ENCODE measurements at places on chromosomes 6 and 20.

DNA sequence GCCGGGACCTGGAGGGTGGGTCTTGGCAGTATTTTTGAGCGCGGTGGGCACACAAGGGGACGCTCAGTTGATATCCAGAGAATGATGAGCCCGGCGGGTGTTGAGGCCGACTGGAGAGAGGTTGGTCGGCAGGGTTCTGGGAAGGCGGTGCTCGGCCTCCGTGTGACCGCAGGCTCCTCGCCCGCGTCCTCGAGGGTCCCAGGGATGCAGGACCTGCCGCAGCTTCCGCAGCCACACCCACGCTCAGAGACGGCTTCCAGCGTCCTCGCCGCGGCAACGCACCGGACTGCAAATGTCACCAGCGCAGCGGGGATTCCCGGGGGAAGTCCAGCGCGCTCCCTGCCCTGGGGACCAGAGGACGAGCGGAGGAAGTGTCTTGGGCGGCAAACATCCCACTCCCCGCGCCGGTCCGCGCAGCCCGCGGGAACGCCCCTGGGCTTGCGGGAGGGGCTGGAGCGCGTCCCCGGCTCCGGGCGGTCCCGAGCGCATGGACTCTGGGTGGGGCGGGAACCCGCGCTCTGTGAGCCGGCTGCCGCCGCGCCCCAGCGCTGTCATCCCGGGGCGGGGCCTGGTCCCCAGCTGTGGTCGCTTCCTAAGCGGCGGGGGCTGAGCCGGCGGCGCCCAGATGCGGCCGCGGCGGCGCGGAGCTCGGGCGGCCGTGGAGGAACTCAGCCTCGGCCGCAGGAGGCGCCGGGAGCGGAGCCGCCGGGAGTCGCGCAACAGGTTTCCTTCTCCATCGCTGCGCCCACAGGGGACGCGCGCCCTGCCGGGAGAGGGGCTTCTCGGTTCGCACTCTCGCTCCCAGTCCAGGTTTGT lies at the start of gene STX11:
STX11 (plus strand) TSS at position 624 of the 816 bp plus-strand sequence. CDS start 36,111 bp downstream, outside the sequence.
- DNase-seq = peak; percentile 82

- DNase-seq = no peak
These were observed 79.0 kb downstream of the ADTRP start for GRCh38 chr6:11699576-11699975.

DNA sequence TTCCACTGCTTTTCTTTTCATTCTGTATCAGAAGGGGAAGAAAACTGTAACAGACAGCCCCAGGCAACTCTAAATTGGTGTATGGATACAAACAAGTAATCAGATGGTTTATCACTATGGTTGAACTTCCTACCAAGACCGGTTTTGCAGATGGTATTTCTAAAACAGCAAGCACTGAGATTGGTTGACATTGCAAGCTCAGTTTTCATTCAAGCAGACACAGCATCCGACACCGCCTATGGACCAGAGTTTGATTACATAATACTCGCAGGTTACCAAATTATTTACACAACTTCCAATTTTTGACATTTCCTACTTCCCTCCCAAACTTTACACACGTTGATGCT lies 209.9 kb downstream of the ALDH8A1 start:
- DNase-seq = no peak

DNA sequence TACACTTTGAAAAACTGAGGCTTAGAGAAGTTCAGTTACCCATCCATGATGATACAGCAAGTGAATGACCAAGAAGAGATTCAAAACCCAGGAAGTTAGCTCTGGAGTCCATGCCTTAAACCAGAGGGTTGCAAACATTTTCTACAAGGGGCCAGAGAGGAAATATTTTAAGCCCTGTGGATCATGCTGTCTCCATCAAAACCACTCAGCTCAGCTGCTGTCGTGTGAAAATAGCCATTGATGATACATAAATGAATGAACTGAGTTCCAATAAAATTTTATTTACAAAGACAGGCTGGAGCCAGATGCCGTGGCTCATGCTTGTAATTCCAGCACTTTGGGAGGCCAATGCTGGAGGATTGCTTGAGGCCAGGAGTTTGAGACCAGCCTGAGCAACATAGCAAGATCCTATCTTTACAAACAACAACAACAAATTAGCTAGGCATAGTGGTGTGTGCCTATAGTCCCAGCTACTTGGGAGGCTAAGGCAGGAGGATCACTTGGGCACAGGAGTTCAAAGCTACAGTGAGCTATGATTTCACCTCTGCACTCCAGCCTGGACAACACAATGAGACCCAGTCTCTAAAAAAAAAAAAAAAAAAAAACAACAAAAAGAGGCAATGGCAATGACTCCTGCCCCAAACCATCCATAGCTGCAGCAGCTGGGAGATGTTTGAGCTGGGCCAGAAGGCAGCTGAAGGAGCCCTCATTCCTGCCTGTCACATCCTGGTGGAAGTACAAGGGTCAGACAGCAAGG lies 44.1 kb upstream of the RIN2 start:
- no peak for DNase-seq

GRCh38 chr6:3001773-3002293 lies 2.1 kb downstream of the NQO2 start:
- DNase-seq = no peak

- DNase-seq = no peak
These were observed 27.3 kb downstream of the RRBP1 start for GRCh38 chr20:17654649-17655285.

DNA sequence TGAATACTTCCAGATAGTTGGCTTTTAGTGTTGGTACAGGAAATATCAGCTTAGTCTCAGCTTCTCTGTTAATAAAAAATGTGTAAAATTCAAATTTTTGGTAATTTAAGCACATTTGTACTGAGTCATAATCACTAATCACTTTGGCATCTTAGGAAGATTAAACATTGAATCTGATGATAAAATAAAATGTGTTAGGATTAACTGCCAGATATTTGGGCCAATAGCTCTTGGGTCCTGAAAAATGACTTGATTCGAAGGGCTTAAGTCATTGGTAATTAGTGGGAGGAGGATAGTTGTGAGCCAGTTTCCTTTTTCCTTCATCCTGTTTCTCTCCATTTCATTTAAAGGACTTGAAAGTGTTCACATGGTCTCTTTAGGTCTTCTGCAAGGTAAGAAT lies 426.1 kb downstream of the RFPL4B start:
- no peak for DNase-seq

DNA sequence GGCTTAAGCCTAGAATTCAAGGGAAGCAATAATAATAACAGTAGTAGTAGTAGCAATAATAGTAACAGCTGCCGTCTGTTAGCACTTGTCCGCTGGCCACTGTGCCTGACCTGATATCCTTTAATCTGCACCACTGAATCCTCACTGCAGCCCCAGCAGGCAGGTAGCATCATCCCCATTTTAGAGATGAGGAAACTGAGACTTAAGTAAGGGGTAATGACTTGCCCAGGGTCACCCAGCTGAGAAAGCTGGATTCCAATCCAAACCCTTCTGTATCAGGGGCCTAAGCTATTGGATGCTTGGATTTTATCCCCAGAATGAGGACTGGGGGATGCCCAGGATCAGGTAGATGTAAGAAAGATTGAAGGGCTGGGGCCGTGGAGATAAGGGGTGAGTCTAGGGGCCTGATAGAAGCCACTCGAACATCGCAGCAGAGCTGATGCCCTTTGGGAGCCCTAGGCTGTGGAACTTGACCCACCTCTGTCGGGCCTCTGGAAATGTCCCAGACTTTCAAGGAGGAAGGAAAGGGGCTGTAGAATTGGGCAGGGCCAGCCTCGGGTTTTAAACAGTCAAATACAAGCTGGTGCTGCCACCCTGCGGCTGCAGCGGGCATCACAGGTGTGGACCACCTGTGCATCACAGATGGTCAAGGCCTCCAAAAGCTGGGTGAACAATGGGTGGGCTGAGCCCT lies 102.1 kb upstream of the MYL9 start:
- DNase-seq = peak; percentile 83
